D341Med (cell line): ENCODE measurements at places on chromosomes 2 and 18.

DNA sequence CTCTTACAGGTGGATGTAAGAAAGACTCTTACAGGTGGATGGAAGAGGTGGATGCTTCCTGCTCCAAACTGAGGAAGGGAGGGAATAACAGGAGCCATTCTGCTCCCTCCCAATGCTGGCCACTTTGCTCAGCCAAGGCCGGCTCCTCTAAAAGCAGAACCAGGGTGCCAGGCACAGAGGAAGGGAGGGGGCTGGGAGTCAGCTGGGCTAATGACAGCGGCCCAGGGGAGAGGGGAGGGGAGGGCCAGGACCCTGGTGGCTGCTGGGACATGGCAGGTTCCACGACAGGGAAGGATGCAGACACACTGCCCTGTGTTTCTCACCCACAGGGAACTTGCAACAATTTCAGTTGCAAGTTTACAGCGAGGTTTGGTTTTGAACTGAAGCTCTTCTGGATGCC, 173.4 kb downstream of the ANAPC1 start:
- no peak for DNase-seq

- no peak for DNase-seq
These were observed 19.9 kb downstream of the ABCG5 start for GRCh38 chr2:43818761-43819160.

DNA sequence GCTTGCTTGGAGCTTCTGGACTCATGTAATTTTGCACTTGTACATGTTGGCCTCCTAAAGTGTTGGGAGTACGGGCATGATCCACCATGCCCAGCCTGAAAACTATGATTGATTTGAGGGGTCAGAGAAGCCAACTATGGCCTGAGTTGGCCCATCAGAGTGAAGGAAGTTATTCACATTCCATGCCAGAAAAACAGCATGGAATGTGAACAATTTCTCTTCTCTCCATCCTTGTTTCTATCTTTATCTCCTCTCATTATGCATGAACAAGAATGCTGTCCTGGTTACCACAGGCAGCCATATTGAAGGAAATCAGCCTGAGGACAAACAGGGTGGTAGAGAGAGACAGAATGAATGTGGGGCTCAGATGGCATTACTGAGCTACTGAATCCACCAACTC, 3.5 kb upstream of the CD226 start:
- no peak for DNase-seq

- no peak for DNase-seq
These were observed 84.2 kb downstream of the SOCS6 start for GRCh38 chr18:70373042-70373519.

- peak; percentile 81 for DNase-seq
These were observed 99.7 kb downstream of the MEP1B start for GRCh38 chr18:32289483-32290075.

GRCh38 chr2:12074126-12074844, 327.9 kb downstream of the LPIN1 start:
- DNase-seq: no peak
